Activated CD4-positive, alpha-beta T cell treated with anti-CD3 and anti-CD28 coated beads, Interleukin-2, Interleukin-4, amounts not matched to agents 100 ng/mL and 50 ng/mL, durations not matched to agents 16 hours and 8 hours (primary cell): ENCODE measurements at places on chromosomes 11 and 22.
A peak's percentile ranks its signal among the peaks of the same experiment; 100 is the strongest.

DNA sequence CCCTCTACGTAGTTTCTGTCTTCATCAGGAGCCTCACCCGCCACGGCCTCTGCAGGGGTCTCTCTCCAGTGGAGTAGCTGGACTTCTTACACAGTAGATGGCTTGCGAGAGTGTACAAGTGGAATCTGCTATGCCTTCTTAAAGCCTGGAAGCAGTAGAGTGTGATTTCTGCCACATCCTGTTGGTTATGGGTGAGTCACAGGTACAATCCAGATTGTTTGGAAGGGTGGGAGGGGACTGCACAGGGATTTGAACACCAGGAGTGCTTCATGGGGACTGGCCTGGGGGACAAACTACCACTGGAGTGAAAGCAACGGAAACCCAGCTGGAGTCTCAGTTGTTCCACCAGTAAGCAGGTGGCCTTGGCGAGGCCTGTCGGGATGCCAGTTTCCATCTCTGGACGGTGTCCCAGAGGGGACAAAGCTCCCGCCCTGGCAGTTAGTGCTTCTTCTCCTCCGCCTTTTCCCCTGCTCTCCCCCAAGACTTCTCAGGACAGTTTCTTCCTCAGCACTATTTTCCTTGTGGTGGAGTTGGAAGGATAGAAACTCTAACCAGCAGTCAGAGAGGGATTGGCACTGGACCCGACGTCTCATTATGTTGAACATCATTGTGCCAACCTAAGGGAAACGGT is 85.0 kb upstream of the RCN1 start:
- DNase-seq, result no peak

DNA sequence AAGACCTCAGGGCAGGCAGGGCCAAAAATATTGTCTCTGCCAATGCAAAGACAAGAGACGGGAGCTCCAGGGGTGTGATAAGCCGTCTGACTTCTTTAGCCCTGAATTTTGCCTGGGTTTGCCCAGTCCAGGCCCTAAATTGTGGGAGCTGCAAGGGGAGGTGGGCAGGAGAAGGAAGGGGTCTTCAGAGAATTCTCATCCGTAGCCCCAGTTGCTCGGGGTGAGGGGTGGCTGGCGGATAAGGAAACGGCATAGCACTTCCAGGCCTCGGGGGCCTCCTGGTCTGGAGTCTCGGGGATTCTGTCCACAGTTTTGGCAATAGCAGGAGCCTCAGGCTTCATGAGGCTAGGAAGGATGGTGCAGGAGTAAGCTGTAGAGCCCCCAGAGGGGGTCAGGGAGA is 7.4 kb downstream of the CD5 start:
- DNase-seq, result no peak

GRCh38 chr11:57668434-57668782 is 494 bp downstream of the ZDHHC5 start:
- peak; percentile 32 for DNase-seq

DNA sequence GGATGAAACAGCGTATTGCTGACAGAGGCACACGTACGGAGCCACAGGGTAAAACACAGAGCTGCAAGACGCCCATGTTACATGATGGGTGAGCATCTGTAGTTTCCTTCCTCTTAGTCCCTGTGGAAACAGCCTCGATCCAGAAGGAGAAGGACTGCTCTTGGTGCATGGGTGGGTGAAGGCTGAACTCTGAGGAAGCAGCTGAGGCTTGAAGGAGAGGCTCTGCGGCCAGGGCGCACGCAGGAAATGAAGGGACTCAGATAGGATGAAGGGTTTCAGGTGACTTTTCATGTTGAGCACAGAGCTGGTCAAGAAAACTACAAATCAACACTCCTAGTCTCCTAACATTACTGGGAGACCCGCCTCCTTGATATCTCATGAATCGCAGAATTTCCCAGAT is 65.7 kb upstream of the ADA2 start:
- DNase-seq, result no peak

DNA sequence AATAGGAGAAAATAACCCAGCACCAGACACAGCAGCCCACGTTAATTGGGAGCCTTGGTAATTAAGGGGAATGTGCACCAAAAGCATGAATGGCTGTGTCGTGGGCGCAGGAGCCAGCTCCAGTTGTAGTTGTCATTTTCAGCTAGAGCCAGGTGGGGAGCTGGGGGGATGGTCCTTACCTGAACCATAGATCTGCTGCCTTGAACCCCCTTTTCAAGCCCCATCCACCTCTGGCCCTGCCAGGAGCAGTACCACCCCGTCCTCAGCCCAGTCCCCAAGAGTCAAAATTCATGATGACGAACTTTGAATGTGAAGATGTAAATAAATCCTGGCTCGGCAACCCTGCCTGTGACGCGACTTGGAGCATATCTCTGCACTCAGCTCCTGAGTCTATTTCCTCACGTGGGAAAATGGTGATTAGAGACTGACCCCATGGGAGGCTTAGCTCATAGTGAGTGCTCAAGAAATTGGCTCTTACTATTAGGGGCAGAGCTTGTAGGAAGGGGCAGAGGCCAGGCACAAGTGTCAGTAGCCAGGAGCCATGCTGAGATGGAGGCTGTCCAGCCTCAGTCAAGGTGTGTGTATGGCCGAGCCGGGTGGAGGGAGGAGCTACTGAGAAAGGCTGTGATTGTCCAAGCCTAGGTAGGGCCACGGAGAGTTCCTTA is 794 bp upstream of the FXYD6 start:
- DNase-seq, result no peak

- DNase-seq, result no peak
Measured at GRCh38 chr11:8258289-8258688, 5.4 kb downstream of the LMO1 start.

- no peak for DNase-seq
Measured at GRCh38 chr22:44330188-44330743, 17.5 kb upstream of the SHISAL1 start.

DNA sequence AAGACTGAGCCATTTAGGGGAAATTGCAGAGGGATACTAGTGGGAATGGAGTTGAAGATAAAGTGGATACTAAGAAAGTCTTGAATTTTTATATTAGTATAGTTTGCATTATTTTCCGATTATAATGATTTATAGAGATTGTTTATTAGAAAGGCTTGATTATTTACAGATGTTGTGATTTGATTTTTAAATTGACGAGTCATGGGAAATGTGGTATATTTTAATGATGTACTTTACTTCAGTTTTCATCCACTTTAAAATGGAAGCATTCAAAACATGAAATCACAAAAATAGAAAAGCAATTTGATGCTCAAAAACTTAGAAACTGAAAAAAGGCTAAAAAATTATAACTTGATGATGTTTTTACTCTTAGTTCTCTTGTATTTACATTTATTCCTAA is 21.2 kb downstream of the USP47 start:
- DNase-seq, result no peak

- no peak for DNase-seq
Measured at GRCh38 chr11:7640816-7641215, 32.5 kb downstream of the CYB5R2 start.

GRCh38 chr22:45907996-45908395 is 69.0 kb downstream of the WNT7B start:
- no peak for DNase-seq

DNA sequence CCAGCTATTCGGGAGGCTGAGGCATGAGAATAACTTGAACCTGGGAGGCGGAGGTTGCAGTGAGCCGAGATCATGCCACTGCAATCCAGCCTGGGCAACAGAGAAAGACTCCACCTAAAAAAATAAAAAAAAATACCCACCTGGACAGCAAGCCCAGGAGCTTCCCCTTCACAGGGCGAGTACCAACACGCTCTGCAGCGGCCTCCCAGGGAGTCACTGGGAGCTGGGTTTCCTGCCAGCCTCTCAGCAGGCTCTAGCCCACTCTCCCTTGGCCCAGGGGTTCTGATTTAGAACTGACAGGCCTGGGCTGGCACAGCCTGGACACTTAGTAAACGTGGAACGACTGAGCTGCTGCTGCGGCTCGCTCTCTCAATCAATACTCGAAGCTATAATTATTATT is 2.0 kb upstream of the CABP7 start:
- DNase-seq, result no peak

DNA sequence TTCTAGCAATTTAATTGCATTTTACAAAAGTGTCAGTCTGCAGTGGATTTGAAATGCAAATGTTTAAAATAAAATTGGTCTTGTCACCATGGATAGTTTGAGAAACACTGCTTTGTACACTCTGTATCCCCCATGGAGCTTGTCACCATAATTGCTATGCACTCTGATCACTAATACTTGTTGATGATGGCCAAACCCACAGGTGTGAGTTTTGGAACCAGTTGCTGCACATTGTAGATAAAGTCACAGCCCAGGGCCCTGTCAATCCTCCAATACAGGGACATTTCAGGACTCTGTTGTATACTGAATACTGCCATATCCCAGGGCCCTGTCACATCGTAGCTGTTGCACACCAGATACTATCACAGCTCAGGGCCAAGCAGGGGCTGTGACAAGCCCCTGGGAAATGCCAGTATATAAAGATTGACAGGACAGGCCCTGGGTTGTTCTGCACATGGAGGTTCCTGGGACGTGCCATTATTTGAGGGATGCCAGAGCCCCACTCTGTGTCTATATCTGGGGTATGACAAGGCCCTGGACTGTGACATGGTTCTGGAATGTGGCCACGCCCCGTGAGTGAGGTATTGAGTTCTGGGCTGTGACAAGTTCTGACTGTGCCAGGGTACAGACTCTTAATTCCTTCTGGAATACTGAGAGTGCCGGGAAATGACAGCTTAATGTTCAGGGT is 27.9 kb upstream of the SMPD1 start:
- DNase-seq, result no peak

DNA sequence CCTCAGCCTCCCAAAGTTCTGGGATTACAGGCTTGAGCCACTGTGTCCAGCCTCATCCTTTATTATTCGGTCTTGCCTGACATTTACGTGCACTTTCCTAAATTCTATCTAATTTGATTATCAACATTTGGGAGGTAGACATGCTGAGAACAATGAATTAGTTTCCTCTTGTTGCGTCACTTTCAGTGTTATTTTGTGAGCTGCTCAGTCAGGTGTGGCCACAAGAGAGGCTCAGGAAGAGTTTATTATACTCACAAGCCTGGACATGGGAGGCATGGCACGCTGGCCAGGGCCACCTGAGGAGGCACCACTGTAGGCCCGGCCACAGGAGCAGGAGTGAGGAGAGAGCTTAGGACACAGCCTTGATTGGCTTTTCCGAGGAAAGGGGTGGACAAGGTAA is 59.7 kb upstream of the RBFOX2 start:
- DNase-seq, result no peak

DNA sequence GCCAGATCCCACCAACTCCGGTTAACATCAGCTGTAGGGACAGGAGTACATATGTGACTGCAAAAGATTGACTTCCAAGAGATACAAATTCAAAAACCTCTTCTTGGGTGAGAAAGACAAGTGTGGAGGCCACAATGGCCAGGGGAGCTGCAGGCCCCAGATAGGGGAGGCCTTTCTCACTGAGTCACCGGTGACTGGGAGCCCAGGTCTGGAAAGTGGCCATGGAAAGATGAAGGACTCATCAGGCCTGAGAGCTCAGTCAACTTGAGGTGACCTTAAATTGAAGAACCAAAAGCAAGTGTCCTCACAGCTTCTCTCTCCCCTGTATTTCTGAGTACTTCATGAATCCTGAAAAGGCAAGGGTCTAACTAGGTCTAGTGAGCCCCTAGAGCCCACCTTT is 90.4 kb upstream of the CLPB start:
- no peak for DNase-seq

DNA sequence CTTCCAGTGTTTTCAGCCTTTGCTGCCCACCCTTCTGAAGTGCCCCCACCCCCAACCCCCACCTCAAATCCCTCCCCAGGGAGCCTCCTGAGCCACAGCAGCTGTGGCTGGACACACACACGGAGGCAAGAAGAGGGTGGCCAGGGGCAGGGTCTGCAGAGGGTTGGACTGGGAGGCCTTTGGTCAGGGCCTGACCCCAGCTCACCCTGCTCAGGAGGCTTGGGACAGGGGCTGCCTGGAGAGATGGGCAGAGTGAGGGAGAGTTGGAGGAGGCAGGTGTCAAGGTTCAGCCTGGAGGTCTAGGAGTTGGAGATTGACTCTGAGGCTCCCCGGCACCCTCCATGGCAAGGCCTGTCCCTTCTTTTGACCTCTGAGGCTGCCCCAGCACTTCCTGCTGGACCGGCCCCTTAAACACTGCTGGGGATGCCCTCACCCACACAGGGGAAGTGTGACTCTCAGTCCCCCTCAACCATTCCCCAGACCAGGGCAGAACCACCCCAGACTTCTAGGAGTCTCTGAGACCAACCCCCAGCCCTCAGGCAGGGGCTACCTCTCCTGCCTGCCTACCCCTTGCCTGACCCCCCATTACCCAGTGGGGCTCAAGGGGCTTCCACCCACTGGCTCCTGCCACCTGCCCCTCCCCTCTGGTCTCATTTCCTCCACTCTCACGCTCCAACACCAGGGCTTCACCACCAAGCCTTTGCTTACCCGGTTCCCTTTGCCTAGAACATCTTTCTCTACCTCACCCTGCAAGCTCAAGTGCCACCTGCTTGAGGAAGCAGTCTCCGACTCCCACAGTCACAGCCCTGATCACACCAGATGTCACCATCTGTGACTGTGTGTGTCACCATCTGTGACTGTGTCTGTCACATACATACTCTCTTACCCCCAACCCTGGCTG is 8.6 kb downstream of the ARAP1 start:
- DNase-seq, result no peak

DNA sequence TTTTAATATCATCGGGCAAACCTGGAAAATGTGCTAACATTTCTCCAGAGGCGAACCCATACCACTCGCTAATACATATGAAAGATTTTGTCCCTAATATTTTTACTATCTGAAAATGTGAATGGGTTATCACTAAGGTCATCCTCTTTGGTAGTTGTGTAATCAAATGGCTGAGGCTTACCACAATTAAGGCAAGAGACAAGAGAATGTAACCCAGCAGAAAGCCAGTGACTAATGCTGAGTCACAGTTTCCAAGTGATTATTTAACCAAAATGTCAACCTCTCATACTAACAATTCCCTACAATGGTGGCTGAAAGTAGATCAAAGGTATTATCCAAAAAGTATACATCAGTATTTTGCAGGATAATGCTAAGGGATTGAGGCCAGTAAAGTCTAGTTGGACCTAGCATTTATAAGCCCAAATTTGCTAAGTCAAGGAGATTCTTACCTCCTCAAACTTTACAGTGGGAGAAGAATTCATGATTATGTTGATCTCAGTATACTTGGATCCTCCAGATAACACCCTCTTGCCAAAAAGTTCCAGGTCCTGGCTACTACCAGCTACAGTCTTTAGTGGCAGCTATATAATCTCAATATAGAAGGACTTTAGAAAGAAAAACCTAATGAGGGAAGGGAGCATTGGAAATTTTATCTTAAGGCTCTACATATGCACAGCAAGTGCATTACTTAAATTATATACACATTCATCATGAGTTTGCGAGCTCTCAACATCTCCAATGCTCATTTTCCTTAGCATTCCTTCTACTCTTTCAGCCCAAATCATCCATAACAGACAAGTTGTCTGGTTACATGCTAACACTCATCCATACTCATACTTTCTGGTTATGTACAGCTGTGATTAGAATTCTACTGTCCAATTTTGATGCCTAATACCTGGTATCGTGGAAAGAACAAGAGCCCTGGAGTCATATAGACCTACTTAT is 25.4 kb downstream of the SIK3 start:
- peak; percentile 85 for DNase-seq
